ENCODE measurements at places on chromosomes 3 and 15.

GRCh38 chr15:39690881-39691634, 91.6 kb downstream of the FSIP1 start:
- no peak for DNase-seq

- no peak for DNase-seq
Measured at GRCh38 chr15:88108991-88109390, 147.5 kb downstream of the NTRK3 start.

DNA sequence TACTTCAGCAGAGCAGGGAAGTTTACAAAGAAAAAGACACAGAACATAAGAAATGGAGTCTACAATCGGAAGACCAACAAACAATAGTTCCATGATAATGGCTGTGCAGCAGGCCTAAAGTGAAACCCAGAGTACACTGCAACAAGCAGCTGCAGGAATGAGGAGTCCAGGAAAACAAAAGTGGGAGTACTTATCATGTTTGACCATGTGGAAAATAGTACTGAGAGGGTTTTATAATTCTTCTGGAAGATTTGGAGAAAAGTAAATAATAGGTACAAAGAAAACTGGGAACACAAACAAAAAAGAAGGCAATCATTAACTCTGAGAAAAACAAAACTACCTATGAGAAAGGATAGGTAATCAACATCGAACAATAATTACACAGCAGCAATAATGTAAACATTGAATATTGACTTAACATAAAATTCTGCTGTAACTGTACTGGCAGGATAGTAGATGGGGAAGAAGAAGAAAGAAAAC, 87.5 kb downstream of the NEK10 start:
- no peak for DNase-seq

- DNase-seq, result no peak
Measured at GRCh38 chr3:100782348-100782747, 73.1 kb downstream of the TFG start.

DNA sequence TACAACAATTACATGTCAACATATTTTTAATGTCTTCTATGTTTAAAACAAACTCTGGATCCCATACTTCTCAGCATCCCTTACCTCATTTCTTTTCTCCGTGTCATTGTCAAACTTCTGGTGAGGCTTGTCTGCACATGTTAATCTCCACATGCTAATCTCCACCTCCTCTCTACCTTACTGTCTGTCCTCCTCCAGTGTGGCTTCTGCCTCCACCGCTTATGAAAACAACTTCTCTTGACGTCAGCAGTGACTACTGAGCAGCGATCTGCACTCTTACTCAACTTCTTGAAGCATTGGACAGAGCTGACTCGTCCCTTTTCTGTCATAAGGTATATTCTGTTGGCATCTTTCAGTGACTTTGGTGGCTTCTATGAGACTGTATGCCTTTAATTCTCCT, 338.2 kb upstream of the THRB start:
- DNase-seq, result no peak

- no peak for DNase-seq
Measured at GRCh38 chr15:59352189-59352588, 20.5 kb downstream of the MYO1E start.

DNA sequence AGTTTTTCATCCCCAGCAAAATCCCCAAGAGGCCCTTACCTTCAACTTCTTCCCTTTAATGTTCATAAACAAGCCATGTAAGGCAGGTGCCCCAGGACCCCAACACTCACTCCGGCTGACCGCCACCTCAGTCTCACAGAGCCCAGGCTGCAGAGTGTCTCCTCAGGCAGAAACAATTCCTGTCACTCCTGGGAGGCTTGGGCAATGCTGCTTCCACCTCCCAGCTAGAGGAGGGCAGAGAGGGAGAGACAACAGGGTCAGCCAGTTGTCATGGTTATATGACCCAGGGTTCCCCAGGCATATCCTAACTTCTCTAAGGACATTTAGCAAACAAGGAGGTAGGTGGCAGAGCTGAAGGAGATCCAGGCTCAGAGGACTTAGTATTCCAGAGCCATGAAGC, at the start of gene PLIN1:
Gene PLIN1, minus strand, starts transcription at position 156 of the 400 bp plus-strand sequence. CDS start 1,878 bp downstream, outside the sequence.
- DNase-seq, result no peak

DNA sequence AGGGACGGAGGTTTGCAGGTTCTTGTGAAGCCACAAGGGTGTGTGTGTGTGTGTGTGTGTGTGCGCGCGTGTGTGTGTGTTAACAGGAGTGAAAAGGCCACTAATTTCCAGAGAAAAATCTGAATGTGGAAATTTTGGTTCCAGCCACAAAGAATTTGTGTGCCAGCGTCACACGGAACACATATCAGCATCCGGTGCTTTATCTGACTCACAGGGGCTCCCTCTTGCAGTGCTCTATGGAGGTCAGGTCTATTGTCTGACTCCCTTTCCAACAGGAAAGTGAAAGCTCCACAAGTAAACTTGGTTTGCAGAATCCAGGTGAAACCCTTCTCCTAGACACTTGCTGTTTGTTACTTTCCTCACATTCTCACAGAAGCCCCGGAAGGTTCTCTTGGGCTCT, 6.2 kb downstream of the CLDN11 start:
- no peak for DNase-seq

GRCh38 chr3:16338999-16339398, 74.0 kb downstream of the OXNAD1 start:
- no peak for DNase-seq

GRCh38 chr3:55091381-55092225, 163.7 kb upstream of the LRTM1 start:
- DNase-seq, result no peak

GRCh38 chr15:88981244-88982215, 68.4 kb upstream of the MFGE8 start:
- DNase-seq, result no peak

DNA sequence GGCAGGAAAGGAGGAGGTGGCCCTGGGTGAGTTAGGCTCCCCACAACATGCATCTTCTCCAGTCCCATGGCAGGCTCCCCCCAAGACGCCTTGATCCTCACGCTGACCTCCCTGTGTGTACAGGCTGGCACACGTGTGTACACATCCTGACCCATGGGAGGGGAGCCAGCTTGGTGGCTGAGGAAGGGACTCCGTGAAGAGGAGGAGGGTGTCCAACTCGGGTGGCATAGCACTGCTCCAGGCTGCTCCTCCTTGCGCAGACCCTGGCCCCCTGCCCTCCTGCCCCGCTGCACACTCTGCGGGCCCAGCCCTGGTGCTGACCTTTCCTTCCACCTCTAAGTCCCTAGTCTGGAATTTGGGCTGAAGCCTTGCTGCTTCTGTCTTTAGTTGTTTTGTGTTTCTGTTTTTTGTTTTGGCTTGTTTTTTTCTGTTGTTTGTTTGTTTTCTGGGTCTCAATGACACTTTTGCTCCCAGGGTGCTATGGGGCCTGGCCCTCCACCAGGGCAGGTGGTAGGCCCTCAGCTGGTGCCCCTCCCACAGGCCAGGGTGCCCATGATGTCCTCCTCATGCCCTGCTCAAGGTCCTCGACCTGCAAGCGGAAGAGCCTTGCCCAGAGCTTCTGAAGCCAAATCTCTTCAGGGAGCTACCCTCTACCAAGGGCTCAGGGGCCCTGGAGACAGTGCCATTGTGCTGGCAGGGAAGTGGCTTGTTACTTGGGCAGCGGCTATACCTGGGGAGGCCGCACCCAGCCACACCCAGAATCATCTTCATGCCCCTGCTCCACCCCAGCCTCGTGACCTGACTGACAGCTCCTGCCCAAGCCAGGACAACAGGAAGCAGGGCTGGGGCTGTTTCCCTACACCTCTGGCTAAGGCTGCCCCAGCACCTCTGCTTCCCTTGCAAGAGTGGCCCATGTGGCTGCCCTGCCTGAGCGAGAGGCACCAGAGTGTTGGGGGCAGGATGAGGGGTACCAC, 5.1 kb downstream of the EPHB3 start:
- DNase-seq, result no peak

DNA sequence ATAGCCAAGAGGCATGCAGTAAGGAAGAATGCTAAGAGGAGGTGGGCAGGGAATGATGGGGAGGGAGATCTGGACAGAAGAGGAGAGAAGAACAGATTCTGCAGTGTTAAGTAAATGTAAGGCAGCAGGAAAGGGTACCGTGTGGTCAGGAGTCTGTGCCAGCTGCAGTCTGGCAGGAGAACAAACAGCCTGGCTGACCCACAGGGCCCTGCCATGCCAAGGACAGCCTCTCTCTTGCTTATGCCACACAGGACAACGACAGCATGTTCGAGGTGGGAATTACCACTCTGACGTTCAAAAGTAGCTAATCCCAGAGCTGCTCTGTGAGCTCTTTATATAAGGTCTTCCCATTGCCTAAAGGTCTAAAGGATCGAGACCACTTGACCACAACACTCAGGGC, 31.3 kb downstream of the DAPK2 start:
- DNase-seq, result no peak

DNA sequence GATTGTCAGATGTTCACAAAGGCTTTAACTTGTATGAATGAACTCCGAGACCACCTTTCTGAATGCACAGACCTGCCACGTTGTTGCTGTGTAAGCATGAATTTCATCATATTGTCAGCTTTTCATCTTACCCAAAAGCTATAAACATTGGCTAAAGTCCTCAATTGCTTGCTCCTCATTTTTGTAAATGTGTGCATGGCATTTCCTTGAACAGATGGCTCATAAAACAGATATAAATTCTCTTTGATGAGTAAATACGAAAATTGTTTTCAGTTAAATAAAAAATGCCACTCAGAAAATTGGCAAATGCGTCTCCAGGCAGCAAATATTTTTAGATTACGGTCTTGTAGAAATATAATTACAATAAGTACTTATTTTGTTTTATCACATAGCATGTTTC, 226.0 kb upstream of the NDN start:
- DNase-seq, result no peak

- DNase-seq, result no peak
Measured at GRCh38 chr3:118186051-118186450, 848.6 kb downstream of the IGSF11 start.

- no peak for DNase-seq
Measured at GRCh38 chr3:23174426-23175039, 28.6 kb upstream of the UBE2E2 start.

- no peak for DNase-seq
Measured at GRCh38 chr15:96858694-96859093, 528.2 kb downstream of the NR2F2 start.
